ENCODE measurements at places on chromosomes 5 and 9. TPM values are rescaled to one million over a fixed set of nuclear protein-coding genes. Genes with fewer than 3 reads are reported as not detected.

- DNase-seq = no peak
Measured at GRCh38 chr5:159411115-159411514, 80.8 kb upstream of the IL12B start.

GRCh38 chr5:33837301-33837700, 54.5 kb downstream of the ADAMTS12 start:
- no peak for DNase-seq

DNA sequence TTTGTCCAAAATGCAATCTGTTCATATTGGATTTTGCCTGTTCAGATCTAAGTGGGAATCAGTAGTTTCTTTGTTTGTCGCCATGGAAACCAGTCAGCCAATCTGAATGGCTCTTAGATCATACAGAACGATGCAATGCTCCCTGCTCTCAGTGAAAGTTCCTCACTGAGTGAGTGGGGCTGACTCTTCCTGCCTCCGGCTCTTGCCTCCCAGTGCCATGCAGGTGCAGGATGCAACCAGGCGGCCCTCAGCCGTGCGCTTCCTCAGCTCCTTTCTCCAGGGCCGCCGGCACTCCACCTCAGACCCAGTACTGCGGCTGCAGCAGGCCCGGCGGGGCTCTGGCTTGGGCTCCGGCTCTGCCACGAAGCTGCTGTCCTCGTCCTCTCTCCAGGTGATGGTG, at the start of gene PTPDC1:
TSS of gene PTPDC1 (plus strand) at position 151 of the 400 bp plus-strand sequence. CDS start at position 218, 67 bp downstream.
- DNase-seq = peak; percentile 88

CFAP157 gene
- not detected for total RNA-seq

- DNase-seq = no peak
Measured at GRCh38 chr9:69535911-69536310, 136.3 kb downstream of the APBA1 start.

DNA sequence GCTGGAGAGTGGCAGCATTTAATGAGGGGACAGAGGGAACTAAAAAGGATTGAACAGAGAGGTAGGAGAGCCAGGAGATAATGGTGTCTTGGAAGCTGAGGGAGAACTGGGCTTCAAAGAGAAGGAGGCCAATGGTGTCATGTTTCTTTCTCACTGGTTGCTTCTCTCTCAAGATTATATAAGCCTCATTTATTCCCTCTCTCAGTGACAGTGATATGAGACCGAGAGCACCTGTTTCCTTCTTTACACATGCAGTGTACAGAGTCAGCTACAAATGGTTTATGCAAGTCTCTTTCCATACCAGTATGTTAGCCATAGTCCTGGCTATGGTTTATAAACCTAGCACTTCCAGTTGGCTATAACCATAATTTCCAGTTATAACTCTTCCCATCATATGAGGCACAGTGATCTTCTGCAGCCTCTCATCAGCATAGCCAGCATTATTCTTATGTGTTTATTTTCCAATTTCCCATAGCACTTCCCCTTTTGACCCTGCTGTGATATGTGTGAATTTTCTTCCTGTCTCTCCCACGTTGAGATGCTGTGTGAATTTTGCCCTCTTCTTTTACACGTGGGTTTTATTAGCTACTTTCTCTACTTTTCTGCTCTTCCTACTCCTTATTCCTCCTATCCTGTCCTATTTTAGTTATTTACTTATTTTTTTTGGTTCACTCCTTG, 71.2 kb downstream of the UNC13B start:
- DNase-seq = no peak

GRCh38 chr9:97280755-97281330, 26.6 kb upstream of the CCDC180 start:
- DNase-seq = no peak

ADAMTS6 gene
- 1.0 TPM for total RNA-seq

GRCh38 chr9:131476777-131477345, 25.9 kb upstream of the POMT1 start:
- DNase-seq = no peak

GRCh38 chr5:96747720-96748119, 60.0 kb downstream of the ERAP1 start:
- DNase-seq = no peak

IL4 gene
- not detected for total RNA-seq

GRCh38 chr5:154222414-154222813, 31.9 kb downstream of the GALNT10 start:
- DNase-seq = no peak

GRCh38 chr9:114281473-114282103, 41.3 kb upstream of the ORM1 start:
- DNase-seq = no peak

GRCh38 chr9:130461218-130461630, 16.5 kb downstream of the ASS1 start:
- peak; percentile 82 for DNase-seq

GRCh38 chr5:178287791-178288105, 55.1 kb upstream of the PHYKPL start:
- DNase-seq = no peak

GRCh38 chr5:113394658-113395057, 40.1 kb downstream of the TSSK1B start:
- no peak for DNase-seq

DNA sequence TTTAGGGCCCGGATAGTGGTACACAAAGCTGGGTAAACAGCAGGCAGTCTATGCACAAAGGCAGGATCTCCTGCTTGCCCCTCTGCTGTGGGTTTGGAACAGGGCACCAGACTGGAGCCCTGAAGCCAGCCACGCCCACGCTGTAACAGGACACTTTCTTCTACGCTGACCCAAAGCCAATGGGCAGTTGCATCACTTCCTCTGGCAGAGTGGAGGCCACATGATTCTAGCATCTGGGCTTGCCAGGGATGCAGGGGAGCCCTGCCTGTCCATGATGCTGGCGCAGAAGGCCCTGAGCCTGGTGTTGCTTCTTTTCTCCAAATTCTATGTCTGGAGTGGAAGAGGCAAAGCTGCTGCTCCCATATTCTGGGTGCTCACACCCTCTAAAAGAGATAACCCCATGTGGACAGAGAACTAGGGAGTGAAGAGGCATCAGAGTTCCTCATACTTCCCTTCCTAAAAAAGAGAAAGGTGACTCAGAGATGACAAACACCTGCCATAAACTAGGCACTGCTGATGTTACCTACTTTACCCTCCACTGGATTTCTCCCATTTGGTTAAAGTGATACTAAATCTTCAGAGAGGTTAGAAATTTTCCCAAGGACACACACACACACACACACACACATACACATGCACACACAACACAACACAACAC, 260.3 kb upstream of the KLF4 start:
- DNase-seq = peak; percentile 69

ZNF484 gene
- total RNA-seq = 17.1 TPM

DNA sequence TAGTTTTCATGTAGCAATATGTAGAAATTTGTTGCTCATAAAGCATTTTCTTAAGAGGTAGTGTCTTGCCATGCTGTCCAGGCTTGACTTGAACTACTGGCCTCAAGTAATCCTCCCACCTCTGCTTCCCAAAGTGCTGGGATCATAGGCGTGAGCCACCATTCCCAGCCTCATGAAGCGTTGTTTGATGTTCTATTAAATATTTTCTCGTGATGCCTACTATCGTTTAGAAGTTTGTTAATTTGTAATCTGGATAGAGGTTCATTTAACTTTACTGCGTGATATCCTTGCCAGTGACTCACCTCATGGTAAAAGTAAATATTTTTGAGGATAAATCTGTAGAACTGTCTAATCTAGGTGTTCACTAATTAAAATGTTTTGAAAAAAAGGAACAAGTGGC, 82.6 kb downstream of the VCAN start:
- no peak for DNase-seq

DNA sequence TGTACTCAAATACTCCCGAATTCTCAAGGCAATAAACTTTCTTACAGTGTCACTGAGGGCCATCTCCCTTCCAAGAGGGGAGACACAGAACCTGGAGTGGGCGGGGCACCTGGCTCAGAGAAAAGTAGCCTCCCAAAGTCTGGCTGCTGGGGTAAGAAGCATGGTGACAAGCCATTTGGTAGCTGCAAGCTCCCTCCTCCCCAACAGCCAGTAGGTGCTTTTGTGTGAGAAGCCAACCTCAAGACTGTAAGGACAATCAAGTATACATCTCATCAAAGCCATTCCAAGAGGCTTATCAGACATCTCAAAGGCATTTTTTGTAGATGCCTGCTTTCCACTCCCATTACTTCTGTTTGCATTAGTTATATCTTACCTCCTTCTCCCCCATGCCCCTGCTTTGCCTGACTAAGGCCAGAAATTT, 1.4 kb downstream of the DAB2 start:
- peak; percentile 15 for DNase-seq

GRCh38 chr5:179484201-179484600, 66.2 kb upstream of the RUFY1 start:
- no peak for DNase-seq

DNA sequence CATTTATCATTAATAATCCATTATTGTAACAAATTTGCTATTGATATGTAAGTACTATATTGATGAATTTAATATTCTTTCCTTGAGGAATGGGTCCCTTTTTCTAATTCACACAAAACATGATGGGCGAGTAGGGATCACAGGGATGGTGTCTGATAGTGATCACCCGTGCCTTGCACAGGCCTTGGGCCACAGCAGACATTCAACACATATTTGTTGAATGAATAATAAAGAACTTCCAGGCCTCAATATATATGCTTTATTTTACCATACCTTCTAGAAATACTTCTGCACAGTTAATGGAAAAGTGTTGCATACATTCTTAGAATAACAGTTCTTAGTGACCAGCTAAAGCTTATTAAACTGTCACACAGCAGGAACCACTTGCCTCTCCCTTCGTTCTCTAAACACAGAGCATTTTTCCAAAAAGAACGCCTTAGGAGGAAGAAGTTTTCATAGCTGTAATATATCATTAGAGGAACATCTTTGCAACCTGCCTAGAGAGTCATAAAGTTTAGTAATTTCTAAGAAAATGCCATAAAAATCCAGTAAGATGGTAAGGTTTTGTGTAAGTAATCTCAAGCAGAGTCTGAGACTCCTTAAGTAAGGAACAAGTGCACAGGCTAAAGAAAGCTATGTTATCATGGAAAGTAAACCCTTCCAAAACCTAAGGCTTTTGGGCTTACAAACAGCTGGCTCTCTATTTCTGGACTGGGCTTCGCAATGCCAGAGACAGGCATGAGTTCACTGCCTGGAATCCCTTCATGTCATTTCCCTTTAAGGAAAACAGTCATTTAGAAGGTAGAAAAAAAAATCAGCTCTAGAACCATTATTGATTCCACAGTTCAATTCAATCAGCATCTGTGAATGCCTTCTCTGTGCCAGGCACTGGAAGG, 17.7 kb downstream of the TTLL11 start:
- no peak for DNase-seq

DNA sequence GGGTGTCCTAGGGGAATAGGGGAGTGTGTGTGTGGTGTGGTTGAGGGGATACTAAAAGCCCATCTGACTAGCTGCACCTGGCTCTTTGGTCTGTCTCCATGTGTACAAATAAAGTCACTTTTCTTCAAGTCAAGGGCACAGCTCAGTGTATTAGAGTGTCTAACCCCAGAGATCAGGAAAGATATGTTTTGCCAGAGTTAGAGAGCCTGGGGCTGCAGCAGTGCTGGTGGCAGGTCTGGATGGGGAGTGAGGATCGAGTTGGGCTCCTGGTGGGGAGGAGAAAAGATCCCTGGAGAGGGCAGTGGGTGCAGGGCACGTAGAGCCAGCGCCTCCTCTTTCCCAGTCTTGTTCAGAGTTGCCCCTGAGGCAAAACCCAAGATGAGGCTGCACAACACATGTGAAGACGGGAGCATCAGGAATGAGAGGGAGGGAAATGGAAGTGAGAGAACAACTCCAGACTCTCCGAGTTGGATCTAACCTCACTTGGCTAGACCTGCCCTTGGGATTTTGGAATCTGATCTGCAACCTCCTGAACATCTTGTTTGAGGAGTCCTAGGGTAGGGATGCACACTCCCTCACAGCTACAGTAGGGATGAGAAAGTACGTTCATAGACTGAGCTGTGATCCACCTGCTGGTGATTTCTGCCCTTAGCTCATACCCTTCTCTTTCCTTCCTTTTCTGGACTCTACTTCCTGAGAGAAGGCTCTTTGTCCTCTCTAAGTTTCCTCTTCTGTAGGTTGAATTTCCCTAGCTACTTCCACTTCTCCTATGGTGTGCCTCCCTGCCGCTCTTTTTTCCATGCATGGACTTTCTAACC, 309.9 kb downstream of the ZSWIM6 start:
- no peak for DNase-seq

- peak; percentile 43 for DNase-seq
Measured at GRCh38 chr5:1502046-1502736, 21.6 kb downstream of the LPCAT1 start.

- DNase-seq = no peak
Measured at GRCh38 chr5:73392775-73393174, 55.8 kb downstream of the FOXD1 start.

GRCh38 chr9:75168270-75169178, 80.2 kb downstream of the OSTF1 start:
- no peak for DNase-seq

DNA sequence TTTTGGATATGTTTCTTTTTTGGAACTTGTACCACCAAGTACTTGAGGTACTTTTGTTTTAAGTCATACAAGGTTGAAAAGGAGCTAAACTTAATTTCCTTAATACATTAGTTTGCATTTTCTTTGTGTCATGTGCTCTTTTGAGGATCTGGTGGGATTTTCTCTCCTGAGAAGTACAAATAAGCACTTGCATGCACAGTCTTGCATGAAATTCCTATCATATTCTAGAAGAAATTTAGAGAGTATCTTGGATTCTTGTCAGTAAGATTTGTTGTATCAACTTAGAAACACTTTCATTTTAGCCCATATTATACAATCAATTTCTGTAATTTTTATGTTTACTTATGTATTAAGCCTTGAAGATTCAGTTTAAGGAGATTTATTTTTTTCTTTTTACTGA, 64.9 kb downstream of the CCNH start:
- DNase-seq = no peak

DNA sequence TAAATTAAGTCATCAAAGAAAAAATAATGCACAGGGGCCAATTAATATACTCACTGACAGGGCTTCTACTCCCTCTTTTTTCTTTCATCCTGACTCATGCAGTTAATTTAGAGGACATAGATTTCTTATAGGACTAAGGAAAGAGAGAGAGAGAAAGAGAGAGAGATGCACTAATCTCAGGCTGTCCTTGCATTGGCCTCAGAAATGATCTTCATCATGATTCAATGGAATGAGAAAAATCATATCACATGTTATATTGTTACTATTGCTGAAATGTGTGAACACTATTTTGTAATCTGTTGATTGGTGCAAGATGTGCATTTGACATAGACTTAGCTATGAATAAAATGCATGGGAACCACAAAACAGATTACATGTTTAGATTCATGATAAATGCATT, 608.3 kb upstream of the NUDT12 start:
- DNase-seq = no peak

PCDHA9 gene
- total RNA-seq = 3.3 TPM

- no peak for DNase-seq
Measured at GRCh38 chr5:54760182-54760935, 225.0 kb downstream of the ESM1 start.

PCDHGB4 gene
- 16.6 TPM for total RNA-seq
